Stimulated activated CD8-positive, alpha-beta memory T cell treated with anti-CD3 and anti-CD28 coated beads, Interleukin-4, amount 100 ng/mL, for 4 hours (primary cell): ENCODE measurements at places on chromosomes 6 and 20.

DNA sequence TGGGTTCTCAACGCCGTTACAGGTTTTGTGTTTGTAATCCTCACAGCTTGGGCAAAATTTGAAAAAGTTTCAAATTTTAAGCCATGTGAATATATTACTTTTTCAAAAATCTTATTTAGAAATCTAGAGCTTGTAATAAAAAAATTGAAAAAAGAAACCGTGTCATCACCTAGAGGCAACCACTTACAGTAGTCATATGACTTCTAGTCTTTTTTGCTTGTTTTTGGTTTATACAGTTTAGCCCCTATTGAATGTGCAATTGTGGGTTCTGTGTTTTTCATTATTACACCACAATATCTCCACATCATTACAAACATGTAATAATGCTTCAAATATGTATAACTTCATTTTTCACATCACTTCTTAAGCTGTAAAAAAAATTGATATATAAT, 888 bp downstream of the DYNLRB1 start:
- no peak for DNase-seq

- no peak for DNase-seq
Measured at GRCh38 chr6:161132384-161132783, 140.8 kb downstream of the MAP3K4 start.

DNA sequence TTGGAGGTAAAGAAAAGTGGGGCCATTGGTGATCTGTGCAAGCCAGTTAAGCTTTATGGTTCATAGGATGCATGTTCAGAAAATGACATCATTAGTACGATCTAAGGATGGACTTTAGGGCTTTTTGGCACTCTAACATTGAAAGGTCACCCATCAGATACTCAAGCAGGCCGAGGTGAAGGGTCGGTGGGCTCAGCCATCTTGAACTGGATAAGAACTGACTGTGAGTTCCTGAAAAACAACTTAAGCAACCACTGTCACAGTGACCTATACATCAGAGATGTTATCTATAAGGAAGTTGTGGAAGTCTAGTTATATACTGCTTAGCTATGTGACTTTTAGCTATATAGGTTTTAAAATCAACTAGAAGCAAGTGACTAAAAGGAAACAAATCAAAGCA, 13.0 kb upstream of the ITCH start:
- no peak for DNase-seq

DNA sequence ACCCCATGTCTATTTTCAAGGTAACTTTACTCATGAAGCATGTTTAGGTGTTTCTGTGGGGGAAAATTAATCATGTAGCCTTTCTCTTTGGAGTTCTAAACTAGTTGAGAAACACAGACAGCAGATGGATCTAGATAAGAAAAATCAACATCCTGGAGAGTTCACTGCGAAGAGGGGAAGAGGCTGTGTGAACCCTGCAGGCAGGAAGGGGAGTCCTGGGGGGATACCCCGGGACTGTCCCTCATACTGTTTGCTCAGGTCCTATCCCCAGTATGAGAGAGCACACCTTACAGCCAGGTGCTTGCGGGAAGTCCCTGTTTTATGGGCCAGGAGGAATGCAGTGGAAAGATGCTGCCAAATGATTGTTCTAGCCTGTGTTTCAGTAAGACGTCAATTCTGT, 32.7 kb downstream of the CHMP4B start:
- DNase-seq, result no peak

- DNase-seq, result no peak
Measured at GRCh38 chr6:30613251-30614043, 3.6 kb downstream of the PPP1R10 start.

DNA sequence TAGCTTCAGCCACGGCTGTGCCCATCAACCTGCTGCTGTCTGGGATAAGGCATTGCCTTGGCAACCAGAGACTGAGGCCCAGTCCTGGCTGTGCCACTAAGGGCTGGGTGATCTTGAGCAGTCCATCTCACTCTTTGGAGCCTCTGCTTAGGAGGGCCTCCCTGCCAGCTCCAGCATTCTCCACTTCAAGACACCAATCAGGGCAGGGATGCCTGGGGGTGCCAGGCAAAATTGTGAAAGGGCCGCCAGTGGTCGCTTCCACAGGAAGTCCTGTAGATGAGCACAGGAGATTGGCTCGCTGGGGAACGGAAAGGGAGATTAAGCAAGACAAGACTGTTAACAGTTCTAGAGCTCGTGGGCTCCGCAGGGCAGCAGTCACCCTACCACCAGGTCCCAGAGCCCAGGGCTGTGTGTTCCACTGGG, at the start of gene RAB44:
Gene RAB44 (plus strand): TSS at position 346 of the 423 bp plus-strand sequence. CDS start 6,410 bp downstream, outside the sequence.
- DNase-seq, result no peak

- no peak for DNase-seq
Measured at GRCh38 chr6:78400076-78400475, 467.3 kb upstream of the IRAK1BP1 start.

DNA sequence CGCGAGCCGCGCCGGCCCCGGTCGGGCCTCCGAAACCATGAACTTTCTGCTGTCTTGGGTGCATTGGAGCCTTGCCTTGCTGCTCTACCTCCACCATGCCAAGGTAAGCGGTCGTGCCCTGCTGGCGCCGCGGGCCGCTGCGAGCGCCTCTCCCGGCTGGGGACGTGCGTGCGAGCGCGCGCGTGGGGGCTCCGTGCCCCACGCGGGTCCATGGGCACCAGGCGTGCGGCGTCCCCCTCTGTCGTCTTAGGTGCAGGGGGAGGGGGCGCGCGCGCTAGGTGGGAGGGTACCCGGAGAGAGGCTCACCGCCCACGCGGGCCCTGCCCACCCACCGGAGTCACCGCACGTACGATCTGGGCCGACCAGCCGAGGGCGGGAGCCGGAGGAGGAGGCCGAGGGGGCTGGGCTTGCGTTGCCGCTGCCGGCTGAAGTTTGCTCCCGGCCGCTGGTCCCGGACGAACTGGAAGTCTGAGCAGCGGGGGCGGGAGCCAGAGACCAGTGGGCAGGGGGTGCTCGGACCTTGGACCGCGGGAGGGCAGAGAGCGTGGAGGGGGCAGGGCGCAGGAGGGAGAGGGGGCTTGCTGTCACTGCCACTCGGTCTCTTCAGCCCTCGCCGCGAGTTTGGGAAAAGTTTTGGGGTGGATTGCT, 1.3 kb downstream of the VEGFA start:
- DNase-seq, result peak; percentile 61

DNA sequence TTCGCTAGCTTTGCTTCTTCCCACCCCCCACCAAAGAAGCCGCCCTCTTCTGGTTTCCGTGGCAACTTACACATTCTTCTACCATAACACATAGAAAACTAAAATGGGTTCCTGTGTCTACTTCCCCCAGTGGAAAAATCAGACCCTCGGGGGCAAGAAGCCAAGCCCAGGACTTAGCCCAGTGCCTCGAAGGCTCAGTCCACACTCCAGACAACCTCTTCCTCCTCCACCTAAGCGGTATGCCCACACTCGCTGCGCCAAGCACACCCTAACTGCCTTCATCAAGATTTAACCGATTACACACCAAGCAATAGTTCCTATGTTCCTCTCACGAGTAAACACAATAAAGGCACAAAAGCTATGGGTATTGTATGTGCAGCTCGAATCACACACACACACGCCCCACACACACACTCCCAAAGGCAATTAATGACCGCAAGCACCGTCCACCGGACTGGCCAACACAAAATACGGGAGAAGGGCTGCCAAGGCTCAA, 537 bp downstream of the PPIL4 start:
- peak; percentile 30 for DNase-seq

- DNase-seq, result no peak
Measured at GRCh38 chr20:38729767-38730166, 5.5 kb downstream of the SLC32A1 start.

DNA sequence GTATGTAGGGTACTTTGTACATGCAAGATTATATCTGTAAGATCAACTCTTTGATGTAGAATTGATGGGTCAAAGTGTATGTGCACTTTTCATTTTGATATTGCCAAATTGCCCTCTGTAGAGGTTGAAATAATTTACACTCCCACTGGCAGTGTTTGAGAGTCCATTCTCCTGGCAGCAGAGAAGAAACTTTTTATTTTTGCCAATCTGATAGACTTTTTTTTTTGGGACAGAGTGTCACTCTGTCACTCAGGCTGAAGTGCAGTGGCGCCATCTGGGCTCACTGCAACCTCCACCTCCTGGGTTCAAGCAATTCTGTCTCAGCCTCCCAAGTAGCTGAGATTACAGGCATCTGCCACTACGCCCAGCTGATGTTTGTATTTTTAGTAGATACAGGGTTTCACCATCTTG, 199.2 kb downstream of the ZFAND3 start:
- no peak for DNase-seq

GRCh38 chr6:26329763-26330511, 35.1 kb upstream of the BTN3A2 start:
- DNase-seq, result peak; percentile 33

- no peak for DNase-seq
Measured at GRCh38 chr20:25279403-25279802, 31.5 kb downstream of the PYGB start.

DNA sequence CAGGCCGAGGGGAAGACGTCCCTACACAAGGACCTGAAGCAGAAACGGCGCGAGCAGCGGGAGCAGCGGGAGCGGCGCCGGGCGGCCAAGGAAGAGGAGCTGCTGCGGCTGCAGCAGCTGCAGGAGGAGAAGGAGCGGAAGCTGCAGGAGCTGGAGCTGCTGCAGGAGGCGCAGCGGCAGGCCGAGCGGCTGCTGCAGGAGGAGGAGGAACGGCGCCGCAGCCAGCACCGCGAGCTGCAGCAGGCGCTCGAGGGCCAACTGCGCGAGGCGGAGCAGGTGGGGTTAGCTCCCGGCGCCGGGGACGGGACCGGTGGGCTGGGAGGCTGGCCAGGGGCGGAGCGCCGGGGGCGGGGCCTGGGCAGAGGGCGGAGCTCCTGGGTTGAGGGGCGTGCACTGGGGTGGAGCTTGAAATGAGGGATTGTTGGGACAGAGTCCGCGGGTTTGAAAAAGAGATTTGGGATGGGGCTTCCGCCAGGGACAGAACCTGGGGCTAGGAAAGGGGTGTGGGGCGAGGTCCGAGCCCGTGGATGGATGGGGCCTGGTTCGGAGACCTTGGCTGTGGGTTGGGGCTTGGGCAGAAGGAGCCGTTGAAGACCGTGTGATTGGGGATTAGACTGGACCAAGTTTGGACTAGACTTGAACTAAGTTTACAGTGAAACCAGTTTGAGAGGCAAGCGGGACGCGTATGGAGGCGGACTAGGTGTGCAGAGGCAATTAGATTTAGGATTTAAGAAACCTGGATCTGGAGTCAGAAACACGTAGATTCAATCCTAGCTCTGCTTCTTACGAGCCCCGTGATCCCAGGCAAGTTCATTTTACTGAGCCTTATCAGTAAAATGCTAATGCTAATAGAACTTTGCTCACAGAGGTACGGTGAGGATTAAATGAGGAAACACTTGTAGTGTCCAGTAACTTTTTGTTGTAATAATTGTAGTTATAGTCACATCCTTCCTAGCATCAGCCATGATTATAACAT, 20.9 kb downstream of the DEF6 start:
- no peak for DNase-seq

DNA sequence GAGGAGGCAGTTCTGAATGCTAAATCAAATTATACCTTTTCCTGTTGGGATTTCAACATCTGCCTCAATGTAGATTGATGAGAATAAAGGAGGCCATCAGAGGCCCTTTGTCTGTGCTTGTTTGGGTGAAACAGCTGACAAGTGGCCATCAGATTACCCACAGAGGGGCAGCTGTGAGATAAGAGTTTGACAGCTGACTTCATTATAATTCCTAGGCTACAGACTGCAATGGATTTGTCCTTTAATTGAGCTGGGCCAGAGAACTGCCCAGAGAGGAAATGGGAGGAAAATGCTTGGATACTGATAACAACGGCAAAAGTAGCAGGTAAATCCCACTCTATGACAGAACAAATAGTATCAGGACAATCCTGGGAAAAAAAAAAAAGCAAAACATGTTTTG, 649.4 kb downstream of the HDGFL1 start:
- no peak for DNase-seq

DNA sequence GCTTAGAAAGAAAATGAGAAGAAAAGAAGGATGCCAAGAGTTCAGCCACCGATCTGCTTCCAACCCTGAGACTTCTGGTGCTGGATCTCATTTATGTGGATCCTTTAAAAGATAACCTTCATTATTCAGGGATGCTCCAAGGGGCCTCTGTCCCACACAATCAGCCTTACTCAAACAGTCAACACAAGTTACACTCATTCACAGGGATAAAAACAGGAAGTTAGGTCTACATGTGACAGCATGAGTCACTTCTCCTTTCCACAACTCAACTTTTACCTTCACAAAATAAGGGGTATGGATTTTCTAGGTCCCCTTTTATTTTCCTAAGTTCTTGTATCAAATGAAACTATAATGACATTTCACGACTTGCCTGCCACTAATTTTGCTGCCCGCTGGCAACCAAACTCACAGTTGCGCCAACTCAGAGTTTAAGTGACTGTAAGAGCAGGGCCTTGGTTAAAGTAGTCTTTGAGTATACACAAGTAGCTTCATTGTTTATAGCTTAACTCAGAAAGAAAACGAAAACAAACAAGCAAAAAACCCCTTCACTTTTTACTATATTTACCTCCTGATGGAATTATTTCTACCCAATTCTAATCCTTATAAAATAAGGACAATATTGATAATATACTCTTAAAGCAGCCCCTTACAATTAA, 278.8 kb upstream of the RUNX2 start:
- DNase-seq, result no peak

DNA sequence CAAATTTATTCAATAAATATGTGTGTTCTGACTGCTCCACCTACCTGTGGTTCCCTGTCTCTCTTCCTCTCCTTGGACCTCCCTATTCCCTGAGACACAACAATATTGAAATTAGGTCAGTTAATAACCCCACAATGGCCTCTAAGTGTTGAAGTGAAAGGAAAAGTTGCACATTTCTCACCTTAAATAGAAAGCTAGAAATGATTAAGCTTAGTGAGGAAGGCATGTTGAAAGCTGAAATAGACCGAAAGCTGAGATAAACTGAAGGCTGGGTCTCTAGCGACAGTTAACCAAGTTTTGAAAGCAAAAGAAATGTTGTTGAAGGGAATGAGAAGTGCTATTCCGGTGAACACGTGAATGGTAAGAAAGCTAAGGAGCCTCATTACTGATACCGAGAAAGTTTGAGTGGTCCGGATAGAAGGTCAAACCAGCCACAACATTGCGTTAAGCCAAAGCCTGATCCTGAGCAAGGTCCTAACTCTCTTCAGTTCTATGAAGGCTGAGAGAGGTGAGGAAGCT, 34.1 kb downstream of the UST start:
- DNase-seq, result no peak

- DNase-seq, result no peak
Measured at GRCh38 chr20:36197271-36197670, 39.0 kb upstream of the AAR2 start.

- DNase-seq, result no peak
Measured at GRCh38 chr6:126268092-126268491, 71.8 kb upstream of the CENPW start.

DNA sequence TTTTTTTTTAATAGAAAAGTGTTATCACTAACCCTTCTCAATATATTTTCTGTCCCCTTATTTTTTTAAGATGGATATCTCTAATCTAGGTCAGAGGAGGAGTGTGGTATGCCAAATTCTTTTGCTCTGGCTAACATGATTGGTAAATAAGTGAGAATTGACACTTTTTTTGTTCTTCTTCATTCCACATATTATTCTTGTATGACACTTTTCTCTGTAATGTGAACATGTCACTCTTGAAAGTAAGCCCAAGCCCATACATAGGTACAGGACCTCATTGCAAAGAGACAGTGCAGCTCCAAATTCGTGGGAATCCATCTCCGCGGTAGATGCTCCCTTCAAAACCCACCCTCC, 142.5 kb upstream of the TCF21 start:
- DNase-seq, result no peak
